Activated B cell treated with CpG ODN at 0.5 μM for 24 hours (primary cell): ENCODE measurements at places on chromosomes 2 and 18.

DNA sequence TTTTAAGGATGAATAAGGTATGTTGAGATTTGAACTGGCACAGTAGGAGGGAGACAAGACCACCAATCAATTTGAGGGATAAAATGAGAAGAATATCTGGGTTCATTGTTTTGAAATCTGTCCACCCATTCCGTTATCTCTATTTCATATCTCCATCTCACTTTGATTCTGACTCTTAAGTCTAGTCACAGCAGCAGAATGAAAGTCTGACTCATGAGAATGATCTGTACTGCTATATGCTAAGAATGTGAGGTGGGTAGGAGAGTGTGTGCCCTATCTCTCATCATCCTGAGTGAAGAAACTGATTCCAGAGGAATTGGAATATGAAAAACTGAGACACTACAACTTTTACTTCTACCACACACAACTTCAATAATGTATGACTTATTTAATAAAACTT lies 1994.5 kb upstream of the PIK3C3 start:
- DNase-seq: no peak

GRCh38 chr2:180934911-180935310 lies 45.5 kb upstream of the UBE2E3 start:
- DNase-seq: no peak

GRCh38 chr18:58320907-58321561 lies 277.0 kb downstream of the NEDD4L start:
- DNase-seq: no peak

DNA sequence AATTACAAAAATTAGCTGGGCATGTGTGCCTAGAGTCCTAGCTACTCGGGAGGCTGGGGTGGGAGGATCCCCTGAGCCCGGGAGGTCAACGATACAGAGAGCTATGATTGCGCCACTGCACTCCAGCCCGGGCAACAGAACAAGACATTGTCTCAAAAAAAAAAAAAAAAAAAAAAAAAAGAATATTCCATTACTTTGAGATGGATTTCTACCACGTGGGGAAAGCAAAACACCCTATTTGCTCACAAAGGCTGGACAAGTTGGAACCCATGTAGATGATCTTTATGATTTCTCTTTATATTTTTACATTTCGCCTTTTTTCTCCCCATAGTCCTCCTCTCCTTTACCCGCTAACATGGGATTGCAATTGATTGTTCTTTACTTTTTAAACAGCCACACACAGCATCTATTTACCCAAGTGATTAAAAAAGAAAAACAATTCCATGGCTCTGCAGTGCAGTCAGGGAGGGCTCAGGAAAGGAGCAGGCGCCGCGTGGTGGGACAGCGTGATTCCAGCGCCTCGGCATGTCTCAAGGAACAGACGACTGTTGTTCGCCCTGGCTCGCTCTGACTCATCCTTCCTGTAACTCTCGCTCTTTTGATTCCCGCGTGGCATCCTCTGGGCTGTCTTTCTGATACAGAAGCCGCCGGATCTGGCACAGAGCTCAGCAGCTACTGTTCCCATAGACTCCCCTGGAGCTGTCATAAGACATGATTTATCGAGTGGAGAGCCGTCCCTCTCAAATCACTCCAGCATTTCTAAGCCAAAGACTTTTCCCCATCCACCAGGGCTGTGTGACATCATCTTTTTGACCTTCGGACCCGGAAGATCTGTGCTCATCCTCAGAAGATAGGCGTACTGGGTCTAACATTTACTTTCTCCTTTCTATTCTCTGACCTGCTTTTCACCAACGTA lies 230.4 kb upstream of the AGAP1 start:
- DNase-seq: no peak

GRCh38 chr2:162839419-162839818 lies 852 bp upstream of the KCNH7 start:
- DNase-seq: no peak

GRCh38 chr2:121478996-121479745 lies 51.5 kb upstream of the RNU4ATAC start:
- DNase-seq: no peak

DNA sequence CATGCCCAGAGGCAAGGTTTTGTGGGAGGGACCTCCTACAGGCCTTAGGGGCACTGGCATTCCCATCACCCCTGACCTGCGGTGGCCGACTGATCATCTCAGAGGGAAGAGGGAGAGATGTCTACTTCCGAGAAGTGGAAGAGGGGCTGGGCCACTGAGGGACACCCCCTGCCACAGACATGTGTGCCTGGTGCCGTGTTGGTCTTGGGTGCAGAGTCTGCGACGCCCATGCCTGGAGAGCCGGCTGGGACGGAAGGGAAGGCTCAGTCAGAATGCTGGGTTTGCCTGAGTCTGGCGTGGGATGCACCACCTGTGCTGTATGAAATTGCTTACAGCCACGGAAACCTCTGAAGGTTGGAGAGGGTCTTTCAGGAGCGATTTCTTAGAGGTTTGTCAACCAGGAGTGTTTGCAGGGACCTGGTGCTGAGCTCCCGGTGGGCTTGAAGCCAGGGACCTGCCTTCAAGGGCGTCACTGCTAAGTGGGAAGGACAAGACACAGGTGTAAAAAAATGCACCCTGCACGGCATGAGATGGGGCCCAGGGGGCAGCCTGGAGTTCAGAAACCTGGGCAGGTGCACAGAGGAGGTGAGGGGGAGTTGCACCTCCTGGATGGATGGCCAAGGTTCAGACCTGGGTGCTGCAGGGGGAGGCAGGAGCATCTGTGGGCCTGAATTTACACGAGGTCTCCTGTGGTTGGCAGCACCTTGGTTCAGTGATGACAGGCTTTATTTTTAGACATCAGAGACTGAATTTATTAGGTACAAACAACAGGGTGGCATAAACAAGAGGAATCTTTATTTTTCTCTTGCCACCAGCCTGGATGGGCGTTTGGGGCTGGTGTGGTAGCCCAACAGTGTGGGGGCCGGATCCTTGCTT lies 100.3 kb downstream of the CTIF start:
- DNase-seq: no peak

DNA sequence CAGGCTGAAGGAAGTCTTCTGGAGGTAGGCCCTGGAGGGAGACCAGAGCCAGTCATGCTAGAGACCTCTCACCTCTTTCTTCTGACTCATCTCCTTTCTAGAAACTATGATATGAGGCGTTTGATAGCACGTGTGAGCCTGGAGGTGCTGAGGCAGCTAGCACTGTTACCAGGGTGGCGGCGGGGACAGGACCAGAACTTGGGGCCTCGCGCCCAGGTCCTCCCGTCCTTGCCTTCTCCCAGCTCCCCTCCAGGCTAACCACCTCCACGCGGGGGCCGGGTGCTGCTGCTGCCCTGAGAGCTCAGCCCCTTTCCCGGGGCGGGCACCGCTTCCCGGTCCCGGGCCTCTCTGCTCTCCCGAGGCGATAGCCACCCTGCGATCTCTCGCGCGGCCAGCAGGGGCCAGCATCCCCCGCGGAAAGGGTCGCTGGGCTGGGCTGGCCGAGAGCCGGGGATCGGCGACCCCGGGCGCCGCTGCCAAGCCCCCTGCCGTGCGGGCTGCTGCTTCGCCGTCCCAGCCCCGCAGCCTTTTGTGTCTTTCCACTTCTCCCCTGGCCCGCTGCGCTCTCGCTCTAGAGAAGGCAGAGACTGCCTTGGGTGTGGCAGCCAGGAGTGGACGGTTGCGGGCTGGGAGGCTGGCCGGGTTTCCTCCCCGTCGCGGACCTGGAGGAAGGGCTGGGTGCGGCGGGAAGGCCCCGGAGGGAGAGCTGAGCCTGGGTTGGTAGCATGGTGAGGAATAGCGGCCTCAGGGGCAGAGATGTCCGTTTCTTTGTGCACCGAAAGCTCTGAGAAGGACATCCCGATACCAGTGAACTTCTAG lies 49.1 kb downstream of the TMEM17 start:
- DNase-seq: peak; percentile 72

DNA sequence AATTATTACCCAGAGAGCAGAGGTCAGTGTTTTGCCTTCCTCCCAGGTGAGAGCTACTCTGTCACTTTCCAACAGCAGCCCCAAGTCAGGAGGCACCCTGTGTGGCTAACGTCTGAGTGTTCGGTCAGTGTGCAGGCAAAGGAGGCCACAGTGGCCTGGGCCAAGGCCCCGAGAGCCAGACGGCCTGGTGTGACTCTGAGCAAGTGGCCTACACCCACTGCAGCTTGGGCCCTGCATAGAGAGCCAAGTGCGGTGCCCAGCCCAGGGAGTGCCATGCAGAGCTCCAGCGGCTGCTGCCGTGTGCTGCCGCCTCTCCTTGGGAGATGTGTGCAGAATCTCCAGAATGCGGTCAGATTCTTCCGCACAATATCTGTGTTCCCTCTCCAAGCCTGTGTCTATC lies 70.4 kb downstream of the GNAL start:
- no peak for DNase-seq

GRCh38 chr2:61733563-61733962 lies 120.3 kb downstream of the FAM161A start:
- no peak for DNase-seq

DNA sequence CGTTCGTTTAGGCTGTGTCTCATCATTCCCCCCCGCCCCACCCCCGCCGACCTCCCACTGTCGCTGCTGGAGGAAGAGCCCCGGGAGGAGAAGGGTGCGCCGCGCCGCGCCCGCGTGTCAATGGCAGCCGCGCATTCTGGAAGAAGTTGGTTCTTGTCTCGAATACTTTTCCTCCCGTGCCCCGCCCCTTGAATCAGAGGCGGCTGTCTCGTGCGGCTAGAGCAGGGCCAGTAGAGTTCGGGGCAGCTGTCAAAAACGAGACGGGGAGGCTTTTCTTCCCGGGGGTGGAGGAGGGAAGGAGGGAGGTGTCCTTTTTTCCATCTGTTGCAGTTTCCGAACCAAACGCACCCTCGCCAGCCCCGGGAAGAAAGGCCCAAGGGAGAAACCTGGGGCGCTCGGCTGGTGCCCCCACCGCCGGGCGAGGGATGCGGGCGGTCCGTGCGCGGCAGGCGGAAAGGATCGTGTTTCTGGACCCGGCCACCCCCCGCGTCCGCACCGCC lies 410 bp upstream of the TGIF1 start:
- peak; percentile 77 for DNase-seq

DNA sequence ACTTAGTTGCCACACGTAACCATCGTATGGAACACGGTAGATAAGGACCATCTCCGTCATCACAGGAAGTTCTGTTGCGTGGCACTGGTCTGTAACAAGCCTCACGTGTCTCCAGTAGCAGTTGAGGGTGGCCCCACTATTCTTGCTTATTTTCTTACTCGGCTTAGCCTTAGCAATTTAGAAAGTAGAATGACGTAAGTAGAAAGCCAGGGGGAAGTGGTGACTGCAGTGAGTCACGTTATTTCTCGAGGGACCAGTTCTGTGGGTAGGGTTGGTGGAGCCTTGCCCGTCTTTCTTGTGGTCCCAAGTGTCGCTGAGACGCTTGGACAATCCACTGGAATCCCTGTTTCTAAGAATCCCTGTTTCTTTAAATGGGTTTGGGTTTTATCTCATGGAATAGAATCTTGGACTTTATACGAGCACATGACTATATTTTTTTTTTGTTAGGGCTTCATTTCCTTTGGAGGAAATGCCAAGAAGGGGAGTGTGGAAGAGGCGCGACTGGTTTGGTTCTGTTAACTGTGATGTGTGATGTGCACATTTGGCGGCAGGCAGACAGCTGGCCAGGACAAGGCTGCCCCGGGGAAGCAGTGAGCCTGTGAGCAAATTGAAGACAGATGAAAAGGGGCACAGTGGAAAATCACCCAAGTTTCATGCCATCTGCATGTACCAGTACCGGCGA lies 96.2 kb downstream of the CABLES1 start:
- peak; percentile 58 for DNase-seq

GRCh38 chr2:3041841-3042600 lies 335.6 kb downstream of the EIPR1 start:
- no peak for DNase-seq

DNA sequence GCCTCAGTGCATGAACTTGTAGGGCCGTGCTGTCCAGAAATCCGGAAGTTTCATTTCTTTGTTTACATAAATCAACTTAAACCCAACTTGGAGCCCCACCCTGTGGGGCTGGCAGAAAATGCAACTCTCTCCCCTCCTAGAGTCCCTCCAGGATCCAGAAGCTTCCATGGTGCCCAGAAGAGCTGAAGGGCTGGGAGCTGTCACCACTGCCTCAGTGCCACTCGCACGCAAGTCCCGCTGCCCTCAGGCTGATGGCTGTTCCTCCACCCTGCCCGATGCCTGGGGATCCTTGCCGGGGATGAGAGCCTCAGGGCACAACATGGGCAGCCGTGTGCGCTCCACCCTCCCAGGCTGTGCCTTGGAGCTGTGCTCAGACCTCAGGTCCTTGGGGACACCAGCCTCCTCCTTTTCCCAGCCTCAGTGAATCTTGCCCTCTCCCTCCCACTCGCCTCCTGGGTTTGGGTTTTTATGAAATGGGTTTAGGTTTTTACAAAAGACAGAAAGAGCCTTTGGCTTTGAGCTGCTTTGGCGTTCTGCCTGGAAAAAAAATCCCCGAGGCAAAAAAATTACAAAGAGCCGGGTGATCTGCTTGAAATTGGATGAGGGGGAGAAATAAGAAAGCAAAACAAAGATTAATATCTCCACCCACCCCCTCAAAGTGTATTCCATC lies 155.2 kb downstream of the TWIST2 start:
- DNase-seq: no peak

DNA sequence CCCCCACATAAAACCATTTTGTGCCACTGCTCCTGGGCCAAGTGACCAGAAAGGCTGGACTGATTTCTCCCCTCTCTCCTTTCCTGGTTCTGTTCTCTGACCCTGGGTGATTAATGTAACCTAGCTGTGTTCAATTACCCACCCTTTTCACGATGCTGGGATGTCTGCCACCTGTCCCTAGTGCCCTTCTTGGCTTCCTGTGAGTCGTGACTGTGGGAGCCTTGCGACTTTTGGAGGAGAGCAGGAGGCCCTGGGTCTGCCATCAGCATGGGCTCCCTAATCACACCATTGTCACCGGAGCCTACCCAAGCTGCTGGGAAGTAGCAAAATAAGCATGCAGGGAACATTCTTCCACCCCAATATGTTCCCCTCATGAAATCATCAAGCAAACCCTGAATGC lies 38.3 kb downstream of the SRSF7 start:
- no peak for DNase-seq

GRCh38 chr2:127640082-127641072 lies 5.6 kb upstream of the GPR17 start:
- peak; percentile 67 for DNase-seq

- DNase-seq: no peak
These were observed 323.2 kb upstream of the THSD7B start for GRCh38 chr2:136441979-136442714.

- no peak for DNase-seq
These were observed 613.5 kb downstream of the MBD2 start for GRCh38 chr18:53610957-53611356.

- DNase-seq: no peak
These were observed 7.5 kb downstream of the C18orf32 start for GRCh38 chr18:49479381-49480137.

GRCh38 chr18:395456-396250 lies 104.8 kb downstream of the COLEC12 start:
- DNase-seq: no peak

DNA sequence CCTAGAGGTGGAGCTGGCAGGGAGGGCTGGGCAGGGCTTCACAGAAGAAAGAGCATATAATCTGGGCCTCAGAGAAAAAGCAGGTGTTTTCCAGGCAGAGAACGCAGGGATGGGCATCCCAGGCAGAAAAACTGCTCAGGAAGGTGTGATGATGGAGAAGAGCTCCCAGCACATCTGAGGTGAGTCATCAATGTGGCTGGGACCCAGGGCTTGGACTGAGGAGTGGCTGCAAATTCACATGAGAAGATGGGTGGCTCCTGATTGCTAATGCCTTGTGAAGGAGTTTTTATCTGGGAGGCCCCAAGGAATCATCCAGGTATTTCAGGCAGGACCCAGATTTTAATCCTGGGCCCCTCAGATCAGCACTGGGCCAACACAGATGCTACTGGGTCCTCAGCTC lies 10.2 kb downstream of the IL1F10 start:
- DNase-seq: no peak

- peak; percentile 87 for DNase-seq
These were observed at the start of gene ITGA4 for GRCh38 chr2:181457121-181457740. ITGA4 (plus strand) TSS chr2:181457386; CDS start chr2:181457655, 269 bp downstream.
